ENCODE measurements at places on chromosomes 12 and 14.

DNA sequence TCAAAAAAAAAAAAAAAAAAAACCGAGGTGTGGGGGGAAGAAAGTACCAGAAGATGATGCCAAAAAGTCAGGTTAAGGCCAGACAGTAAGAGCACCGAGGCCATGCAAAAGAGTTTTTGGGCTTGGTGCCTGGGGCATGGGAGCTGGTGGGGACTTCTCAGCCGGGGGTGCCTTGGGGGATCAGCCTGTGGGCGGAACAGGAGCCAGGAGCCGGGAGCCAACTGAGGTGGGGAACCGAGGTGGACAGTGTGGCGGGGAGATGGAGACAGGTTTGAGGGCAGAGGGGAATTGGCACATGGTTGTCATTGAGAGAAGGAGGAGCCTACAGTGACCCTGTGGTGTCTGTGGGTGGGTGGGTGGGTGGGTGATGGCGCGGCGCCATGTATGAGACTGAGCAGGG, 33.2 kb downstream of the TSPAN11 start:
- no peak for DNase-seq

DNA sequence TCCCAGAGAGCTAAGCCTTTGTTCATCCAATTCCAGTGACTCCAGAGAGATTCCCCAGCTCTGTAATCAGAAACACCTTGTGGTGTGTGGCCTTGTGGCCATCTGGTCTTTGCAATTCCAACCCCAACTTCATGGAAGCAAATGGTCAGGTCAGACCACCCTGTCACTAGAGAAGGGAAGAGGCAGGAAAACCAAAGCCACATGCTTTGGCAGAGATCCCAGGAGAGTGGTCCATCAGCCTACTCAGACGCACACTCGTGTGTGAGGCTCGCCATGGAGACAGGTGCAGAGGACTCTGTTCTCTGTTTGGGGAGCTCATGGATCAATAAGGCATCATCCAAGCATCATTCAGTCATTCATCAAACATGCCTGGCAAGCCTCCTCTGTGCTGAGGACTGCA, 46.2 kb upstream of the TUNAR start:
- no peak for DNase-seq

- DNase-seq: no peak
These were observed 39.4 kb upstream of the CSRNP2 start for GRCh38 chr12:51122844-51123243.

GRCh38 chr12:26614011-26614616, 218.9 kb downstream of the ITPR2 start:
- DNase-seq: no peak

DNA sequence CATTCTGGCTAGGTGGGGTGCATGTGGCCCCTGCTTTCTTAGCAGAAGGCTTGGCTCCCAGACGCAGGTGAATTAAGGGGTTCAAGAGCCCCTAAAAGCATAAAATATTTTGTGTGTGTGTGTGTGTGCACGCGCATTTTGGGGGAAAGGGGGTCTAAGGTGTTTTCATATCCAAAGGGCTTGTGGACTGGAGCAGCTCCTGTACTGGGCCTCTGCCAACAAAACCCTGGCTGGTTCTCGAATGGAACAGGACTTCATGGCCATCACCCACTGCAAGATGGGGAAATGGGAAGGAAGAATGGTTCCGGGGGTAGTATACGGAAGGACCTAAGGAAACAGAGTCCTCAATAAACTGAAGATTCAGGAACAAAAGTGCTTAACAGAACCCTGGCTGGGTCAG, 3.9 kb upstream of the ATN1 start:
- no peak for DNase-seq

GRCh38 chr14:93036652-93037345, 78.9 kb downstream of the ITPK1 start:
- no peak for DNase-seq

DNA sequence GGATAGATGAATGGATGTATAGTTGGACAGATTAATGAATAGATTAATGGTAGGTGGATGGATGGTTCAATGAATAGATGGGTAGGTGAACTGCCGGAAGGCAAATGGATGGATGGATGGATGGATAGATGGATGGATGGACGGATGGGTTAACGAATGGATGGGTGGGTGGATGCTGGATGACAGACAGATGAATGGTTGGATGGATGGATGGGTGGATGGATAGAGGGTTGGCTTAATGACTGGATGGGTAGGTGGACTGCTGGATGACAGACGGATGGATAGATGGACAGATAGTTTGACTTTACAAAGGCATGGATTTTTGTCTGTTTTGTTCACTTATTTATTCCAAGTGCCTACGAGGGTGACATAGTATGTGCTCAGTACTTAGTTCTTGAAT, 64.4 kb downstream of the WSCD2 start:
- no peak for DNase-seq

DNA sequence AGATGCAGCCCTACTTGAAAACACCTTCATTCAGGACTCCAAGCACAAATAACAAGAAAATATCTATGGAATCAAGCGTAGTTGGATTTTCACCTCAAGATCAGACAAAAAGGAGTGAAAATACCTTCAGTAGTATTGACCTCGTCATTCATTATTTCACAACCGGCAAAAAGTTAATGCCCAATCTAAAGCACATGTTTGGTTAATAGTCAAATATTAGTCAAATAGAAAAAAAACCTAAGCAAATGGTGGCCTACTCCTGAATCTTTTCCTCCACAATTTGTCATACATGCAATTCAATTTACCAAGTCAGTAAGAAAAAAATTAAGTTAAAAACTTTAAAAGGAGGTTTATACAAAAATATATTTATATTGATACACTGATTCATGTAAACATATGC, 50.0 kb downstream of the SLC38A4 start:
- DNase-seq: no peak
